Activated naive CD8-positive, alpha-beta T cell treated with anti-CD3 and anti-CD28 coated beads, Interleukin-2, amount 10 ng/mL, durations not matched to agents 7 days and 5 days (primary cell): ENCODE measurements at places on chromosomes 12 and 14. TPM values are rescaled to one million over a fixed set of nuclear protein-coding genes. Genes with fewer than 3 reads are reported as not detected.

The RHEBL1 gene
- total RNA-seq = 8.0 TPM

The ORAI1 gene
- 54.2 TPM for total RNA-seq

The KRT5 gene
- not detected for total RNA-seq

The ZNF385A gene
- total RNA-seq = 1.4 TPM

The COX14 gene
- total RNA-seq = 47.5 TPM

The HOXC12 gene
- total RNA-seq = not detected

The HSPB8 gene
- total RNA-seq = not detected

The CLEC2B gene
- total RNA-seq = 83.9 TPM

The LBHD2 gene
- not detected for total RNA-seq

The GNB3 gene
- 2.6 TPM for total RNA-seq

The CDCA3 gene
- total RNA-seq = 76.7 TPM

The BMP4 gene
- total RNA-seq = 0.42 TPM

The ASCL1 gene
- total RNA-seq = not detected

The HNF1A gene
- not detected for total RNA-seq

The MYF6 gene
- total RNA-seq = not detected

The IL22 gene
- not detected for total RNA-seq

The PRH2 gene
- not detected for total RNA-seq

The FOXG1 gene
- total RNA-seq = not detected

The GLT8D2 gene
- not detected for total RNA-seq

The KIF26A gene
- total RNA-seq = 0.26 TPM

The MAGOHB gene
- total RNA-seq = 41.5 TPM

The BTBD6 gene
- 51.3 TPM for total RNA-seq

The CLEC6A gene
- total RNA-seq = not detected

The TUNAR gene
- not detected for total RNA-seq

The SLC39A5 gene
- total RNA-seq = 1.4 TPM

The SMIM41 gene
- not detected for total RNA-seq

The MMP14 gene
- total RNA-seq = 4.9 TPM

The TAS2R8 gene
- total RNA-seq = not detected

The PIANP gene
- total RNA-seq = 0.75 TPM

The TPPP2 gene
- total RNA-seq = not detected

The RTL1 gene
- not detected for total RNA-seq

The NTN4 gene
- total RNA-seq = 0.08 TPM

The SDS gene
- 0.36 TPM for total RNA-seq

The RNASE7 gene
- total RNA-seq = not detected

The KCNK10 gene
- not detected for total RNA-seq

The CYP27B1 gene
- total RNA-seq = 2.6 TPM

The RILPL2 gene
- total RNA-seq = 5.3 TPM

The TAS2R13 gene
- 1.0 TPM for total RNA-seq

The DNM1L gene
- total RNA-seq = 58.5 TPM

The ARHGEF25 gene
- total RNA-seq = 1.4 TPM

The GPR68 gene
- total RNA-seq = 28.0 TPM

The MANSC4 gene
- not detected for total RNA-seq

The IQSEC3 gene
- 8.0 TPM for total RNA-seq

The RPGRIP1 gene
- not detected for total RNA-seq

The RERG gene
- total RNA-seq = not detected

The SIX1 gene
- total RNA-seq = not detected

The REP15 gene
- not detected for total RNA-seq

The KRT78 gene
- not detected for total RNA-seq

The IRAK3 gene
- total RNA-seq = 0.43 TPM

The KRT80 gene
- total RNA-seq = not detected

The KLRG1 gene
- total RNA-seq = 16.1 TPM

The CIROP gene
- total RNA-seq = not detected

The LMNTD1 gene
- total RNA-seq = not detected

The TCL1B gene
- not detected for total RNA-seq

The PROX2 gene
- 0.69 TPM for total RNA-seq

The FAM90A1 gene
- not detected for total RNA-seq

The LIN7A gene
- not detected for total RNA-seq

The CCNT1 gene
- 60.4 TPM for total RNA-seq

The TSPAN8 gene
- not detected for total RNA-seq
